ENCODE measurements at places on chromosomes 3 and 15.

GRCh38 chr15:73368301-73369136 is at the start of gene HCN4:
HCN4 (minus strand) TSS chr15:73368958; CDS start chr15:73368270, 688 bp downstream.
- no peak for DNase-seq

DNA sequence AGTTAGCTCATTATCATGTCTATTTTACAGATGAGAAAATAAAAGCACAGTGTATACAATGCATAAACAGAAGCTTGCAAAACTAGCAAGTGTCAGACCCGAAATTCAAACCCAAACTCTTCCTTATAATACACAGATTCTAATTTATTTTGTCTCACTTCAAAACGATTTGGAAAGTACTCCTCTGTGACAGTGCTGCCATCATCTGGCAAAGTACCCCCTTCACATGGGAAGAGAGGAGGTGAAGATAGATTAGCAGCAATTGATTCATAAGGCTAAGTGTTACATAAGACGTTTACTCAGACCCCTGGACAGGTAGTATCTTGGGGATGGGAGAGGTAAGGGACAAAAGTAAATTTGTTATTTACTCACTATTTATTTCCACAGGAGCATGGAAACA is 744.0 kb upstream of the SGO1 start:
- no peak for DNase-seq

DNA sequence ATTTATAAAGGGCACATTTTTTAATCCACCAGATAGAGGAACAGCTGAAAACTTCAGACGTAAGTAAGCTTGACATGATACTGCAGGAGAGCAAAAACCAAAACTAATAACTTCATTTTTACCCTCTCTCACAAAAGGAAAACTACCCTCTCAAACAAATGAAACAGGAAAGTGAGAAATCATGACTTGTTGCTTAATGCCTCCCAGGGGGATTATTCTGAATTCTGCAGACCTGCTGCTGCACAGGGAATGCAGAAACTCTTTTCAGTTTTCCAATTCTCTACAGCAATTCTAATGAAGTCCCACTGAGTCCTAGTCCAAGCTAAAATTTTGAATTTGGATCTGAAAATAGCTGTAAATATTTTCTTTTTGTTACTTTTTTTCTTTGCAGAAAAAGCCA is 637.1 kb upstream of the CCDC54 start:
- no peak for DNase-seq

GRCh38 chr3:122188737-122189136 is 5.3 kb downstream of the CASR start:
- DNase-seq: no peak

- no peak for DNase-seq
Measured at GRCh38 chr3:43525941-43526607, 95.7 kb downstream of the ANO10 start.

GRCh38 chr15:89904519-89904918 is 8.2 kb downstream of the ARPIN start:
- no peak for DNase-seq

GRCh38 chr3:153051427-153052095 is 110.5 kb upstream of the RAP2B start:
- DNase-seq: no peak

GRCh38 chr3:17195192-17195611 is 310.4 kb downstream of the PLCL2 start:
- peak; percentile 72 for DNase-seq

GRCh38 chr3:72429589-72430353 is 418.5 kb downstream of the SHQ1 start:
- no peak for DNase-seq

DNA sequence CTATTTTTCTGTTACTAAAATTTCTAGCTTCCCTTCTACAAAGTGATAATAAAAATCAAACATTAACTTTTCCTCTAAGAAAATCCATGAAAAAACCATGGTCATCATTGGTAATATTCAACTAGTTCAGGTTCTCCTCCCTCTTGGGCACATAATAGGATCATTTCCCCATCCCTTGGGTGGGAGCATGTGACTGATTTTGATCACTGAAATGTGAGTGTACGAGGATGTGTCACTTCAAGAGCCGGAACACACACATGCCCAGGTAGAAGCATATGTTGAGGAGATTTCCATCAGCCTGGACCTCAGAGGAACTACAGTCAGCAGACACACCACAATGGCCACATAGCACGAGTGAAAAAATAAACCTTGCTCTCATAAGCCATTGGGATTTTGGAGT is 36.1 kb downstream of the AP3S2 start:
- no peak for DNase-seq

GRCh38 chr3:31265646-31266428 is 266.9 kb upstream of the STT3B start:
- no peak for DNase-seq

DNA sequence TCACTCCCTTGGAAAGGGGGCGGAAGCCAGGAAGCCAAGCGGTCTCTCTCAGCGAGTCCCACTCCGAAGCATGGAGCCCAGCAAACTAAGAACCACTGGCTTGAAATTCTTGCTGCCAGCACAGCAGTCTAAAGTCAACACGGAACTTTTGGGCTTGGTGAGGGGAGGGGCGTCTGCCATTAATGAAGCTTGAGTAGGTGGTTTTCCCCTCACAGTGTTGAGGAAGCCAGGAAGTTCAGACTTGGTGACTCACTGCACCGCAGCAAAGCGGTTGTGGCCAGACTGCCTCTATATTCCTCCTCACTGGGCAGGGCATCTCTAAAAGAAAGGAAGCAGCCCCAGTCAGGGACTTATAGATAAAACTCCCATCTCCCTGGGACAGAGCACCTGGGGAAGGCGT is 665.4 kb upstream of the CBLB start:
- DNase-seq: no peak

DNA sequence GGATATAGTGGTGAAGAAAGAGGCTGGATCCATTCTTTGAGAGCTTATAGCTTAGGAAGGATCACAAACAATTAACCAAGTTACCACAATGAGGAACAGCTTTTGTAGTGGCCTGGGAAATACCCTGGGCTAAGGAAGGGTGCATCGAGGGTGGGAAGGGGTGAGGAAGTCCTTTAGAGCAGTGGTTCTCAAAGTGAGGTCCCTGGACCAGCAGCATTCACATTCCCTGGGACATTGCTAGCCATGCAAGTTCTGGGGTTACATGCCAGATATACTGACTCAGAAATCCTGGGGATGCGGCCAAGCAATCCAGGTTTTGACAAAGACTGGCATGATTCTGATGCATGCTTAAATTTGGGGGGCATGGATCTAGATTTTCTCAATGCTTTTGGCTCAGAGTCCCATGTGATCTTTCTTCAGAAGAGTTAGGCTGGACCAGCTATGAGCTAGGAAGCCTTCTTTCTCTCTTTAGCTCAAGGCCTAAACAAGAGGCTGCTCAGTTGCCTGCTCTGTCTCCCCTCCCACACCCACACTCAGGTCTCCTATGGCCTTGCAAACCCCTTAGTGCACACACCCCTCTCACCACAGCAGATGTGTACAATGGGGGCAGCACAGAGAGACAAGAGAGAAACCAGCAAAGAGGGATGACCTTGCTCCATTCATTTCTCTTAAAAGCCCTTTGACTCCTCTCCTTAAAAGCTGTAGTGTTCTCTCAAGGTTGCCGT is 1.8 kb upstream of the CCR1 start:
- no peak for DNase-seq

- DNase-seq: no peak
Measured at GRCh38 chr3:111700054-111700453, 104.9 kb upstream of the ZBED2 start.

DNA sequence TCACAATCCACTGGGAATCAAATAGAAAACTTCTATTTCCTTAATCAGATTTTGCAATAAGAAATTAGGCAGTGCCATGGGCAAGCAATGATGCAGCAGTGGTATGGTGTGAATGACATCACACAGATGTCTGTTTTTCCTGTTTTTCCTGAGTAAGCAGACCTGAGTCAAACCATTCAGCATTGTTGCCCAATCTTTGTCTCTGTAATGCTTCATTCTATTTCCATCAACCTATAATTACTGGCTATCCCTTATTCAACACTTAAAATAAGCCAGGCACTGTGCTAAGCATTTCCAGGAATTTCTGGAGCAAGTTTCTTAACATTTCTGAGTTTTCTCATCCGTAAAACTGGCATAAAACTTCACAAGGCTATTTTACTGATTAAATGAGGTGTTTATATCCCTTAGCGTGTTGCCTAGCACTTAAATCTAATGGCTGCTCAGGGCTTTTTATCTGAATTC is 11.3 kb upstream of the OXSR1 start:
- DNase-seq: no peak

DNA sequence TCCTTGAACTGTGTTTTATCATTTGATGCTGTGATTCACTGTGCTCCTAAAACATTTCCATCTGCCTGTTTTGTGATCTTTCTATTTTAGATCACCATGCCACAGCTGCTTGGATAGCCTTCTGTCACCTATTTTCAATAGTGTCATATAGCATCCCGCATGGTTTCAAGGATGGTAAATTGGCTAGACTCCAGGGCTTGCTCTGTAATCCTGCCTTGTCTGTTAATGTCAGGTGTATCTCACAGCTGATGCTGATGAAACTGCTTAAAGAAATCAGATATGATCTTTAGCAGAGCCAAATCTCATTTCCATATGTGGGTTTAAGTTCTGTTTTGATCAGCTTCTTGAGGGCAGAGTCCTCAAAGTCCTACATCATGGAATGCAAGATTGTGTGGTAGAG is 182.2 kb downstream of the UBE2E2 start:
- no peak for DNase-seq

DNA sequence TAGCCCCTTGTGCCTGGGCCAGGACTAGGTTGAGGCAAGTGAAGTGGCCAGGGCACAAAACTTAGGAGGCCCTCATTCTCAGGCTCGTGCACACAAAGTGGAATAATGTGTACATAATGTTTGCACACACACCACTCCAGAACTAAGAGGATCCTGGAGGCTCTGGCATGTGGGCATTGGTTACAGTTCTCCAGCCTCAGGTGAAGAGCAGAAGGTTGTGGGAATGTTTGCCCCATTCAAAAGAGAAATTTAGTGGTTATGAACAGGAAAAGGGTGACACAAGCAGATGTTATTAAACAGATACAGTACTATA is 31.3 kb downstream of the ASB7 start:
- DNase-seq: no peak

DNA sequence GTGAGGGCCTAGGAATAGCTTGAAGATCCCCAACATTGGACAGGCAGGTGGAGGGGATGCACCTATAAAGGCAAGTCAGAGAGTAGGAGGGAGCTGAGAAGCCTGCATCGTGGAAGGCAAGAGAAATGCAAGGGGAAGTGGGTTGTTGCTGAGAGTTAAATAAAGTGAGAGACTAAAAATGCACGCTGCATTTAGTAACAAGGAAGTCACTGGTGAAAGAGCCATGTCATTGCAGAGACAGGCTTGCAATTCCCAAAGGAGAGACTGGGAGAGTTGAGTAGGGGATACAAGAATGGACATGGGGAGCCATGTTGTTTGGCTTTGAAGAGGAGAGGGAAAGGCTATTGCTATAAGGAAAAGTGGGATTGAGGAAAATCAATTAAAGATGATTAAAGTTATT is 77.0 kb upstream of the HEG1 start:
- peak; percentile 71 for DNase-seq

DNA sequence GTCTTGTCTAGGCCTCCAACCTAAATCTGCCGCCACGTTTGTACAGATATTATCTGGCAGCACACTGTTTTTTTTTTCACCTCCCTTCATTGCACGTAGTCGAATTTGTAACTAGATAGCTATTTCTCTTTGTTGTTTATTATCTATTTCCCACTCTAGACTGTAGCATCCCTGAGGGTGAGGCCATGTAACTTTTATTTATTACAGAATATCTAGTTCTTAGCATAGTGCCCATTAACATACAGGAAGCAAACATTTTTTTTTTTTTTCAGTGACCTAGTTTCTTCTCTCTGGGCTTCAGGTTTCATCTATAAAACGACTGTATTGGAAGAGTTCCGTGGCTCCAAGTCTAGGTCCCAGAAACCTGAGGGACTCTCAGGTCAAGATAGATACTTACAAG is 354.3 kb downstream of the FGF12 start:
- DNase-seq: no peak

DNA sequence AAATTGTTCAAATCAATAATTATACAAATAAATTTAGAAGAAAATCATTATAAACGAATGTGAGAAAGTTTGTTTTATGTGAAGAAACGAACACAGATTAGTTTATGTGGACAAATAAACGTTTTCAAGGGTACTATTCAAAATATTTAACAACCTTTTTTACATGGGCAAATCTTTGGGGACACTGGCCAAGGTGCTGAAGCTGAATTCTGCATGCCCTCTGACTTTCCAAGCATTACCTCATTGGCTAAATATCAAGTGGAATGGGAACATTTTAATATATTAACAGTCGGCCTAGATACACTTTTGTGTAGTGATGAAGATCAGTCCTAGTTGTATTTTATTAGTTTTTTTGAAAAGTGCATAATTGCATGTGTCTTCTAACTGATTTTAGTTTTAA is 636.4 kb upstream of the DPPA4 start:
- no peak for DNase-seq

GRCh38 chr15:50390554-50391264 is 33.5 kb upstream of the USP8 start:
- DNase-seq: peak; percentile 33

DNA sequence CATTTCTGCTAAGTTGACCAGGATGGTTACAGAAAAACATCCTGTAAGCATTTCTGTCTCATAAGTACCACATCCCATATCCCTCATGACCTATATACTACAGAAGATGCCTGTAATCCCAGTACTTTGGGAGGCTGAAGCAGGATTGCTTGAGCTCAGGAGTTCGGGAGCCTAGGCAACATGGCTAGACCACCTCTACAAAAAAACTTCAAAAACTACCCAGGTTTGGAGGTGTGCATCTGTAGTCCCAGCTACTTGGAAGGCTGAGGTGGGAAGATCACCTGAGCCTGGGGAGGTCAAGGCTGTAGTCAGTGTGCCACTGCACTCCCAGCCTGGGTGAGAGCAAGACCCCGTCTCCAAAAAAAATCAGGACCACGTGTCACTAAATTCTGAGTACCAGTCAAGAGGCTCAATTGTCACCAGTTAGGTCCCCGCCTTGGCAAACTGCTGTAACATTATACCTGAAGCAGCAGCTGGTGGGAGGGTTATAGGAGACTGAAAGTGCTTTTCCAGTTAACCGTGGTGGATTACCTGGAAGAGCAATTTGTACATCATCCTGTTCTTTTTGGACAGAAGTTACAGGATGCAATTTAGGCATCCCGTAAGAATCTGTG is 6.2 kb downstream of the RPL32 start:
- no peak for DNase-seq

- DNase-seq: no peak
Measured at GRCh38 chr3:166282931-166283330, 445.7 kb upstream of the BCHE start.

GRCh38 chr3:38334142-38335055 is 12.2 kb upstream of the XYLB start:
- no peak for DNase-seq

DNA sequence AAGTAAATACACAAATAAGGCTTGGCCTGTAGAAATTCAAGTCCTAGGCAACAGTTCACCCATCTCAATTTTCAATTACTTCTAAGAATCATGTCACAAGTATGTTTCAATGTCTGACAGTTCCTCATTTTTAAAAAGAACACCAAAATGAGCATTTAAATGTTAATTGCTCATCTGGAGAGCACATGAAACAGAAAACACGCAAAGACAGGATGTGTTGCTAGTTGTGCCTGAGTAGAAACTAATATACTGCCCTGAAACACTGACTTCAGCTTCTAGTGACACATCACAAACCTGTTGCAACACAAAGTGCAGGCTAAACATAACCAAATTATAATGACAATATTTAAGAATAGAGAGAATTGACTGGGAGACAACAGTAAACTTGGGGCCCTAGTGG is 167.3 kb upstream of the THBS1 start:
- no peak for DNase-seq

- no peak for DNase-seq
Measured at GRCh38 chr3:46506526-46506925, 8.8 kb downstream of the RTP3 start.

- DNase-seq: no peak
Measured at GRCh38 chr3:126433496-126434263, 39.0 kb downstream of the CFAP100 start.

All from GM12864 (cell line).